ENCODE measurements at places on chromosomes 7 and 10.
A peak's percentile ranks its signal among the peaks of the same experiment; 100 is the strongest.

DNA sequence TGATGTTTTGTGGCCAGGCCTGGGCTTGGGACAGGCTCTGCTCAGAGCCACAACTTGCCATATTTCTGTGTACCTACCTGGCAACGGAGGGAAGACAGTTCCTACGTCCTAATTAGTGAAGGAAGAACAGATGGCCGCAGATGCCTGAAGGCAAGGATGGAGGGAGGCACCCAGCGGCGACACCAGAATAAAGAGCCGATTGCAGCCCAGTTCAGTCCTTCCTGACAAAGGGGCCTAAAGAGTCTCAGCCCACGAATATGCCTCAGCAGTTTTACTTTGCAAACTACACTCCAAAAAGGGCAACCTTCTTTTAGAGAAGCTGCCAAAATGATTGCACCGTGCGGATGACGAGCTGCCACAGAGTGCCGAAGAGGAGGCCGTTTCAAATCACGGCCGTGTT lies 585.8 kb downstream of the GLRX3 start:
- no peak overlapping the region for H3K27ac ChIP-seq
- no peaks in the 10 kb centered on the region for H3K36me3 ChIP-seq
- no peaks in the 10 kb centered on the region for H3K27me3 ChIP-seq

- H3K4me1 ChIP-seq, result no peaks in the 10 kb centered on the region
- no peak overlapping the region for H3K4me3 ChIP-seq
These were observed 1232.3 kb downstream of the REEP3 start for GRCh38 chr10:64753516-64753915.

DNA sequence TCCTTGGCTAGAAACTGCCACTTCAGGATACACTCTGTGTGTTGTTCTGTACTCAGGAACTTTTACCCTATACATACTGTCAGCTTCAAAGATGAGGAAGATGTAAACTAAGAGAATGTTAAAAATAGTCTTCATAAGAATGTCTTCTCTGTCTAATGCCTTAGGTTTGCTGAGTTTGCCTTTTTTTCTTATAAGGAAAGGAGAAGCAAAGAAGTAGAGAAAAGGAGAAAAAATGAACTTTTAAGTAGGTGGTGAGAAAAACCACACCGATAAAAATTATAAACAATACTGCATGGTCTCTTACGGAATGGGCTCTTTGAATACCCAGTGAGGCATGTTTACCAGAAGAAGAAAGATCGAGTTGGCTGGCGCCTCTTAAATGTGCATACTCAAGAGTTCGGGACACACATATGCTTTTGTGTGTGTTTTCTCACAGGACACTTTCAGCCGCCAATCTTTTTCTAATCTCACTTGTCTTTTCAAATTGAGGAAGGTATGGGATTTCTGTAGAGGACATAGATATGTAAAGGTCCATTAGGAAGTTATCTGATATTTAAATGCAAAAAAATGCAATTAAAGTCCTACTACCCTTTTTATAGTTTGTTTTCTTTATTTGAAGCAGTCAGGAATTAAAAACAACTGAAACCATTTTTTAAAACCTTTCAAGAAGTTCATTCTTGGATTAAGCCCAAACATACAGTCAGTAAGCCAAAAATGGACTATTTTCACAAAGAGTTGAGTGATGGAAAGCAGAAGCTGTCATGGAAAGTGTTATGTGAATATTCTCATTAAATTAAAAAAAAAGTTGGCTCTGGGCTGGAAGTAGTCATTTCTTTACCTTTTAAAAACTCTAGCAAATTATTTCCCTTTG lies 100.6 kb upstream of the MDFIC start:
- peaks cover 7% of the 10 kb centered on the region for H3K4me1 ChIP-seq
- H3K27ac ChIP-seq, result no peak overlapping the region
- peaks cover 2% of the 10 kb centered on the region for H3K27me3 ChIP-seq
- H3K36me3 ChIP-seq, result peaks cover 6% of the 10 kb centered on the region

GRCh38 chr10:338171-339037 lies 203.1 kb downstream of the ZMYND11 start:
- no peak overlapping the region for H3K27ac ChIP-seq
- no peak for DNase-seq
- H3K4me1 ChIP-seq, result peaks cover 6% of the 10 kb centered on the region

DNA sequence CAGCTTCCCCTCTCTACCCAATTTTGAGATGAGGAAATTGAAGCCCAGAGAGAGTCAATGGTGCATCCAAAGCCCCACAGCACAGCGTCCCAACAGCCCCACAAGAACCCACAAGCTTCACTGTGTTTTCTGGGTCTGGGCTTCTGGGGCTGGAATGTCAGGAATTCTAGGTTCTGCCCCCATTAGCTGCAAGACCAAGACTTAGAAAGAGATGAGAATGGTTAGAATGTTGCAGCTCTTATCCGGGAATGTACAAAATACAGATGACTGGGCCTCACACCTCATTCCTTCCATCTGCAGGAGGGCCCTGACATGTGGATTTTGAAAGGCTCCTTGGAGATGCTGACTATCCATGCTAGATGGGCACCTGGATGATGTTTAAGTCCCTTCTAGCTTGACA lies 6.0 kb upstream of the SGPL1 start:
- DNase-seq, result no peak
- H3K36me3 ChIP-seq, result no peaks in the 10 kb centered on the region
- H3K4me1 ChIP-seq, result peaks cover 5% of the 10 kb centered on the region
- no peak overlapping the region for H3K4me3 ChIP-seq
- H3K27ac ChIP-seq, result no peak overlapping the region
- peaks cover 6% of the 10 kb centered on the region for H3K27me3 ChIP-seq

GRCh38 chr10:110969183-110969582 lies 49.8 kb downstream of the SHOC2 start:
- H3K4me3 ChIP-seq, result no peak overlapping the region
- H3K27me3 ChIP-seq, result no peaks in the 10 kb centered on the region
- H3K4me1 ChIP-seq, result peaks cover 20% of the 10 kb centered on the region
- no peak for DNase-seq

- DNase-seq, result no peak
- no peaks in the 10 kb centered on the region for H3K27me3 ChIP-seq
- no peak overlapping the region for H3K4me3 ChIP-seq
- H3K27ac ChIP-seq, result no peak overlapping the region
- H3K4me1 ChIP-seq, result no peaks in the 10 kb centered on the region
These were observed 291.2 kb downstream of the POM121L12 start for GRCh38 chr7:53326634-53327033.

- no peaks in the 10 kb centered on the region for H3K4me1 ChIP-seq
- DNase-seq, result peak; percentile 75
- H3K36me3 ChIP-seq, result no peaks in the 10 kb centered on the region
- H3K27me3 ChIP-seq, result no peaks in the 10 kb centered on the region
- no peak overlapping the region for H3K27ac ChIP-seq
These were observed 44.2 kb upstream of the DPYSL4 start for GRCh38 chr10:132142396-132143161.

DNA sequence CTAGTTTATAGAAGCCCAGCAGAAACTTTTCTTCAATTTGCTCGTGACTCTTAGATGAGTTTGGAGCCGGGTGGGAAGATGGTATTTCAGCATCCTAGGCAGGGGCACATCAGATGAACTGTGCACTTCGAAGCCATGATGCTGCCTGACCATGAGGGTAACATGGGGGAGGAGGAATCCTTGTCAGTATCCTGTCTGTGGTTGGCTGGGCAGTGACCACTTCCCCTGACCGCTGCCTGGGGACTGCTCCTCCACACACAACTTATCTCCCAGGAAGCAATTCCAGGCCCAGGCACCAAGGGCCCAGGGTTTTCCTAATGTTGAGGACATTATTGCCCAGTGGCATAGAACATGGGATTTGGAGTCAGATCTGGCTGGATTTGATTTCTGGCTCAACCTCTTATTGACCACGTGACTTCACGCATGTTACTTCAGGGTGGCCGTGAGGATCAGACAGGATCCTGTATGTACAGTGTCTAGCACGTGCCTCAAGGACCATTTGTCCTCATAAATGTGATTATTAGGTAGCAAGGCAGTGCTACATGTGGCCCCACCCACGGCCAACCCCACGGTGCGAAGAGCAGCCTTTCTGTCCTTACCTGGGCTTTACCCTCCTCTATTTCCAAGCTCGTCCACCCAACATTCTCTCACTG lies 65.2 kb downstream of the PTPRE start:
- no peaks in the 10 kb centered on the region for H3K36me3 ChIP-seq
- no peak overlapping the region for H3K27ac ChIP-seq

DNA sequence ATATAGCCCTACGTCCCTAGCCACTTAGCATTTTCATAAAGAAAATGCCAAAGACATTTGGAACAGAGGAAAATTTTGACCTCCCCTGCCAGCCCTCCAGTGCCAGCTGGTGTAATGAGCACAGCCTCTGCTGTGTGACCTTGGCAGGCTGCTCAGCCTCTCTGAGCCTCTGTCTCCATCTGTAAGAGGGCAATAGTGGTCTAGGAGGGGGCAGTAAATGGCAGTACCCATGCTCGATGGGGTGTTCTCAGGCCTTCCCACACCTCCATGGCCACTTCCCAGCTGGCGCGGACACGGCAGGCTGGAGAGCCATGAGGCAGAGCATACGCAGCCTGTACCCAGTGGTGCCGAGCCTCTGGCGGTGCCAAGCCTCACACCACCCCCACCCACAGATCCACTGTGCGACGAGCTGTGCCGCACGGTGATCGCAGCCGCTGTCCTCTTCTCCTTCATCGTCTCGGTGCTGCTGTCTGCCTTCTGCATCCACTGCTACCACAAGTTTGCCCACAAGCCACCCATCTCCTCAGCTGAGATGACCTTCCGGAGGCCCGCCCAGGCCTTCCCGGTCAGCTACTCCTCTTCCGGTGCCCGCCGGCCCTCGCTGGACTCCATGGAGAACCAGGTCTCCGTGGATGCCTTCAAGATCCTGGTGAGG lies 24.0 kb upstream of the CSGALNACT2 start:
- DNase-seq, result peak; percentile 20
- H3K4me3 ChIP-seq, result no peak overlapping the region
- H3K4me1 ChIP-seq, result peaks cover 3% of the 10 kb centered on the region
- no peak overlapping the region for H3K27ac ChIP-seq

DNA sequence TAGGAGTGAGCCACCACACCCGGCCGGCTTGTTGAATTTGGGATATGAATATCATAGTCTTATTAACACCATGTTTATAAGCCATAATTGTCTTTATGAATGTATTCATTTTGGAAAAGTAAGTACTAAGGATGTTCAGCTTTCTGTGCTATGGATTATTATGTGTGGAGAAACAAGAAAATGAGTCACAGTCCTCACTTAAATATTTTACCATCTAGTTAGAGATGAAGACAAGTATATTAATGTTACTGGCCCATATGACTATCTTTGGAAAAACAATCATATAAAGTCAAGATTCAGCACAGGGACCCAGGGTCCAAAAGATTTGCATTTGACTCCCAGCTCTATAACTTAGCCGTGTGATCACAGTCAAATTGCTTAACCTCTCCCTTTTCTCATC lies 9.8 kb upstream of the TOMM7 start:
- H3K36me3 ChIP-seq, result no peaks in the 10 kb centered on the region
- no peak for DNase-seq
- peaks cover 3% of the 10 kb centered on the region for H3K4me1 ChIP-seq
- H3K27ac ChIP-seq, result no peak overlapping the region
- H3K4me3 ChIP-seq, result no peak overlapping the region
- H3K27me3 ChIP-seq, result peaks cover 2% of the 10 kb centered on the region

- no peaks in the 10 kb centered on the region for H3K4me1 ChIP-seq
- H3K36me3 ChIP-seq, result no peaks in the 10 kb centered on the region
- no peak for DNase-seq
- no peak overlapping the region for H3K4me3 ChIP-seq
- no peak overlapping the region for H3K27ac ChIP-seq
These were observed 111.9 kb downstream of the TCERG1L start for GRCh38 chr10:131199646-131200045.

GRCh38 chr10:104485632-104486031 lies 132.0 kb downstream of the CFAP58 start:
- H3K27me3 ChIP-seq, result peaks cover 13% of the 10 kb centered on the region
- no peaks in the 10 kb centered on the region for H3K36me3 ChIP-seq

GRCh38 chr7:47698386-47698785 lies 116.5 kb upstream of the TNS3 start:
- DNase-seq, result no peak
- no peaks in the 10 kb centered on the region for H3K4me1 ChIP-seq
- no peaks in the 10 kb centered on the region for H3K36me3 ChIP-seq
- H3K4me3 ChIP-seq, result no peak overlapping the region
- H3K27me3 ChIP-seq, result no peaks in the 10 kb centered on the region

GRCh38 chr7:105199386-105199785 lies 185.4 kb downstream of the KMT2E start:
- no peak overlapping the region for H3K4me3 ChIP-seq
- DNase-seq, result no peak
- H3K36me3 ChIP-seq, result peaks cover 23% of the 10 kb centered on the region
- no peaks in the 10 kb centered on the region for H3K27me3 ChIP-seq
- no peak overlapping the region for H3K27ac ChIP-seq

- no peaks in the 10 kb centered on the region for H3K27me3 ChIP-seq
- peaks cover 1% of the 10 kb centered on the region for H3K4me1 ChIP-seq
- H3K4me3 ChIP-seq, result no peak overlapping the region
- no peak for DNase-seq
- H3K36me3 ChIP-seq, result no peaks in the 10 kb centered on the region
These were observed 152.5 kb downstream of the PRKAG2 start for GRCh38 chr7:151724250-151724915.

All from activated naive CD8-positive, alpha-beta T cell treated with anti-CD3 and anti-CD28 coated beads, Interleukin-2, amount 10 ng/mL, durations not matched to agents 7 days and 5 days (primary cell).